Thymus (tissue), 14 donors: ENCODE measurements at places on chromosomes 4 and X.

- DNase-seq = peak; percentile 41
These were observed 3.7 kb upstream of the C4orf36 start for GRCh38 chr4:86895692-86896488.

GRCh38 chrX:70301716-70302115, 11.8 kb downstream of the KIF4A start:
- no peak for DNase-seq

GRCh38 chr4:184587701-184588100, 61.5 kb downstream of the CASP3 start:
- no peak for DNase-seq

- DNase-seq = no peak
These were observed 158.3 kb upstream of the AADAT start for GRCh38 chr4:170248029-170248428.

- no peak for DNase-seq
These were observed 58.0 kb upstream of the KLF3 start for GRCh38 chr4:38605753-38606586.

GRCh38 chr4:121819216-121819965, 4.3 kb downstream of the CCNA2 start:
- DNase-seq = no peak

DNA sequence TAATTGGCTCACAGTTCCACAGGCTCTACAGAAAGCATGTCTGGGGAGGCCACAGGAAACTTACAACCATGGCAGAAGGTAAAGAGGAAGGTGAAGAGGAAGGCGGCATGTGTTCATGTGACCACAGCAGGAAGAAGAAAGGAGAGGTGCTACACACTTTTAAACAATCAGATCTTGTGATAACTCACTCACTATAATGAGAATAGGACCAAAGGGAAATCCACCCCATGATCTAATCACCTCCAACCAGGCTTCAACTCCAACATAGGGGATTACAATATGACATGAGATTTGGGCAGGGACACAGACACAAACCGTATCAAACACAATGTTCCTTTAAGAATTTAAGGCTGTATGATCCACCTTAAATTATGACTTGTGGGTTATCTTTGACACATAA, 10.5 kb upstream of the PGM2 start:
- no peak for DNase-seq

DNA sequence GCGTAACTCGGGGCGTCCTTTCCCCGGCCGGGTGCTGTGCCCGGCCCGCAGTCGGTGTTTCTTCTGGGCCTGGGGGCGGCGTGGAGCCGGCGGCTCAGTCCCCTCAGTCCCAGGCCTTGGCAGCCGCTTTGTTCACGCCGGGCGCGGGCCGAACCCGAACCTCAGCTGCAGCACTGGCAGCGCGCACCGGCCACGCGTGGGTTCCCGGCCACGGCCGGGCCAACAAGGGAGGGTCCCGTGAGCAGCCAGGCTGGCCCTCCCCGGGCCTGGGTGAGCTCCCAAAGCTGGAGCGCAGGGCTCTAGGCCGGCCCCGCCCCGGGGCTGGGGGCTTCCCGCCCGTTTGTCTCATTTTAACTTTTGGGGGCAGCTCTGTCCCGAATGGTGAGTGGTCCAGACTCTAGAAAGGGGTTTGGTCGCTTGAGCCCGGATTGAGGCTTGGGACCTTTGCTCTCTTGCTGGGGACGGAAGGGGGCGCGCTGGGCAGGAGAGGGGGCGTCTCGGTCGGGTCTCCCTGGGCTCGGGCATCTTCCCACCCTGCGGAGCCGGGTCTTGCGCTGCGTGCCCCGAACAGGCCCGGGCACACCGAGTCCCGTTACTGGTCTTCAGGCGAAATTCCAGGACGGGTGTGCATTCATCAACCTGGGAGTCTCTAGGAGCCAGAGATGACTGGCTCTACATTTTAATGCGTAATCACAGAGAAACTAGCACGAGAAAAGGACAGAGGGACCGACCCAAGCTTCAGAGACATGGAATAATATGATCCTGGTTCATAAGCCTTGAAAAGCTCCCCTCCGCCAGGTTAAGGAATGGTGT, 177.1 kb downstream of the CBR4 start:
- no peak for DNase-seq

DNA sequence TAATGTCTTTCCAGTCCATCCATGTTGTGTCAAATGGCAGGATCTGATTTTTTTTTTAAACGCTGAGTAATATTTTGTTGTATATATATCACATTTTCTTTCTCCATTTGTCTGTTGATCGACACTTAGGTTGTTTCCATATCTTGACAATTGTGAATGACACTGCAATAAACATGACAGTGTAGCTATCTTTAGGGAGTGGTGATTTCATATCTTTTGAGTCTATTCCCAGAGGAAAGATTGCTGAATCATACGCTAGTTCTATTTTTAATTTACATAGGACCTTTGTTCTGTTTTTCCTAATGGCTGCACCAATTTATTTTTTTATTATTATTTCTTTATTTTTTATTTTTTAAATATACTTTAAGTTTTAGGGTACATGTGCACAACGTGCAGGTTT, 470.7 kb downstream of the CCSER1 start:
- DNase-seq = no peak

GRCh38 chr4:102120846-102121245, 224.4 kb downstream of the SLC39A8 start:
- no peak for DNase-seq

DNA sequence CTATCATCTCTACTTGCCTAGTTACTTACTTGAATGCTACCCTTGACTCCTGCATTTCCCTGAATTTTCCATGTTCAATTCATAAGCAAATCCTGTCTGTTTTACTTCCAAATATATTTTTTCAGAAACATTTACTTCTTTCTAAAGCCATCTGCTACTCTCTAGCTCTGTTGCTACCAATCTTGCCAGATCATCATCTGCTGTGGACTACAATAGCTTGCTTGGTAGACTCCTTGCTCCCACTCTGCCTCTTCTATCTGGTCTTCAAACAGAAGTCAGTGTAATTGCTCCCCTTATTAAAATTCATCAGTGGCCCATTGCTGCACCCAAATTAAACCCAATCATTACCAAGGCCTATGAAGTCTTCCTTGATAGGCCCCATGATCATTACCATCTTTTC, 151.6 kb upstream of the HPGD start:
- no peak for DNase-seq

- no peak for DNase-seq
These were observed 56.4 kb upstream of the SPANXN1 start for GRCh38 chrX:145190801-145191389.

DNA sequence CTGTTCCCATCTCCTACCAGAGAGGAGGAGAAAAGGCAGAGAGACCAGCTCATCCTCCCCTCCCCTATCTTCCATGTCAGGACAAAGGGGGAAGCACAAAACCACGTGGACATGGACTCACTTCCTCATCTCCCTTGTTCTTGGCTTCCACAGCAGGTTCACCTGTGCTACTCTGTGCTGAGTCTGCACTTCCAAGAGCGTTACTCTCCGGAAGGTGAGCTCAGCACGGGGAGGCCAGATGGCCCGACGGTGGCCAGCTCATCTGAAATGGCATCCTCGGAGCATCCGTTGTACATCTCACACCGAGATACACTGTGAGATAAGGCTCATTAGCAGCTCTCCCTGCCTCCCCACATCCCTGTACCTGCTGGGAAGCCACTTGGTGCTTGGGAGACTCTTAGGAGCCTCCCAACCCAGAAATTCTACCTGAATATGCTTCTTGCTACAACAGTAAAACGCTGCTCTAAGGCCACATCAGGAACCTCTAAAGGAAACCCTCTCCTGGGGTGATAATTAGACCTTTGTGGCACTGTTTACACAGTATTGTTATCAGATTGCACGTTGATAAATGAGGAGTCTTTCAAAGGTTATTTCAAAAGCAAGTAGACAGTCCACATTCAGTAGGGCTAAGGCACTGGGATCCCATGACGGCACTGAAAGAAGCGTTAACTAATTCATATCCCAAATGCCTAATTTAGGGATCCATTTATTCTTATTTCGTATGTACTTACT, 19.4 kb downstream of the LGI2 start:
- no peak for DNase-seq

DNA sequence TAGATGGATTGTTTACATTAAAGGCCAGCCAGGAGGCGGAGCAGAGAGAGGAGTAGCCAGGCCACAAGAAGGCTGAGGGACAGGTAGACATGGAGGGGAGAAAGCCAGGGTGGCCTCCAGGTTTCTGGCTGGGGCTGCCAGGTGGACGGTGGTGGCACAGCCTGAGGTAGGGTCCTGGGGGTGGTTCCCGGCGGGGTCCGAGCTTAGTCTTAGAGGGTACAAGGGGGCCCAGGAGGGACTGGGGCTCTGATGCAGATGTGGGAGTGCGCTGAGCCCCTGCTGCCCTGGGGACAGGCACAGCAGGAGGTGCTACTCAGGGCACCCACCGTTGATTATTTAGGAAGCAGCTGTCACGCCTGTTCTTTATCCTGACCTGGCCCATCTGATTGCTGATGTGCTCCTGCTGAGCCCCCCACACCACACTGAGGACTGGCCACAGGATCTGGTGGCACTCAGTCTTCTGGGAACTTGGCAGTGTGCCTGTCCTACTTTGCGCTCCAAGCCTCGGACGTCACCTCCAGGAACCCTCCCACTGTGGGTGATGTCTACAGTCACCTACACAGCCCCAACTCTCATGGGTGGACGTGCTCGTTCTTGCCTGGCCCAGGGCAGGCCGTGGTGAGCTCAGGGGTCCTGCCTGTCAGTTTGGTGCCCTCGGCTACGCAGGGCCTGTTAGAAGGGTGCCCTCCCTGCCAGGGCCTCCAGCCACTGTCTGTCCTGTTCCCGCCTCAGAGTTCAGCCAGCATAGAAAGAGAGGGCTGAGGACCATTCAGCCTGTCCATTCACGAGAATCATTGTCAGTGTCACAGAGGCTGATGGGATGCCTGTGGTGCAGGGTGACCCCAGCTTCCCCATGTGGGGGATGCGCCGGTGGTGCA, 12.0 kb downstream of the WFS1 start:
- no peak for DNase-seq

DNA sequence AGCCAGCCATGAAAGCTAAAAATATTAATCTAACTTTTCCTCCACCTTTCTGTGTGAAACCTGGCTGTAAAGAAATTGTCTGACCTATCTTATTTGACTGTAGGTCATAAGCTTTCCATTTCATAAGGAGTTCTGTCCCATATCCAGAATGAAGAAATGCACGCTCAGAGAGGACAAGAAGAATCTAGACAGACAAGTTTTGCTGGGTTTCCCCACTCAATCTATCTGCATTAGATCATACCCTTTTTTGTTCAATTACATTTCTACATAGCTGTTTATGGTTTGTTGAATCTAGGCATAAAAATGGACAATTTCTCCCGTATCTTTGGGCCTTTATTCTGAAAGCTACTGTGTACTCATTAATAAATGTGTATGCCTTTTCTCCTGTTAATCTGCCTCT, 1495.1 kb downstream of the C4orf33 start:
- no peak for DNase-seq

- no peak for DNase-seq
These were observed 17.4 kb downstream of the BBS12 start for GRCh38 chr4:122749704-122750454.

DNA sequence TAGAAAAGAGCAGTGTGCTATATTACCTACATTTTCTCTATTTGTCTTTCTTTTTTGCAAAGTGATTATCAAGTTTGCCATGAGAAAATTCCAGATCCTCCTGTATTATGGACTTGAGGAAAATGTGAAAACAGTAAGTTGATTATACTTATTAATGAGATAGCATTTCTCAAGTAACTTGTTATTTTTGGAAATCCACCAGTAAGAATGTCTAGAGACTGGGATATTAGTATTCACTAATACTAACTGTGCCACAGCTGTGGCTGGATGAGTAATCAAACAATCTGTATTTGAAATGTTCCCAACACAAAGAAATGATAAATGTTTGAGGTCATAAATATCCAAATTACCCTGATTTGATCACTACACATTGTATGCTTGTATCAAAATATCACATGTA, 147.0 kb upstream of the CTSO start:
- DNase-seq = no peak

DNA sequence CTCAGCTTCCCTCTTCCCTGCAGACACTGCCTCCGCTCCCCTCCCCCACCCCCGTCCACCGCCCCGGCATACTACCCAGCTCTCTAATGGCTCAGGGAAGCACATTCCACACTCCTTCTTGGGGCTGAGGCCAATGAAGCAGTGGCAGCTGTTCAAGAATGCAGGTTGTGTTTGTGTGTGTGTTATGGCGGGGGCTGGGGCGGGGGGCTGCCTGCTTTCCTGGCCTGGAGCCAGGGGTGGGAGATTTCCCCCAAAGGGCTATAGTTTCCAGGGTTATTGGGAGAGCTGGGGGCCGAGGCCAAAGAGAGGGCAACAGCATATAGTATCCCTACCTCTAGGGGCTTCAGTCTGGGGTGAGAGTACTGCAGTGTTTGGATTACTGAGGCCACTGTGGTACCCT, 149.4 kb downstream of the EFNB1 start:
- no peak for DNase-seq

DNA sequence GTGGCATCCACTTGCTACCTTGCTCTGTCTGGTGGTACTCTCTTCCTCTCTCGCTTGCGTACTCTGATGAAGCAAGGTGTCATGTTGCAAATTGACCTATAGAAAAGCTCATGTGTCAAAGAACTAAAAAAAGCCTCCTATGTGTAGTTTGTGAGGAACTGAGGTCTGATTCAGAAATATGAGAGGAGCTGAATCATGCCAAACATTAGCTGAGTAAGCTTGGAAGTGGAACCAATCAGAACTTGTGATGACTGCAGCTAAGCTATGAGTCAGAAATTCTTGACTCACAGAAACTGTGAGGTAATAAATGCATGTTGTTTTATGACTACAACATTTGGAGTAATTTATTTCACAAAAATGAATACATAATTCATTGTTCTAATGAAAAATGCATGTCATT, 2138.8 kb downstream of the PCDH7 start:
- DNase-seq = no peak

DNA sequence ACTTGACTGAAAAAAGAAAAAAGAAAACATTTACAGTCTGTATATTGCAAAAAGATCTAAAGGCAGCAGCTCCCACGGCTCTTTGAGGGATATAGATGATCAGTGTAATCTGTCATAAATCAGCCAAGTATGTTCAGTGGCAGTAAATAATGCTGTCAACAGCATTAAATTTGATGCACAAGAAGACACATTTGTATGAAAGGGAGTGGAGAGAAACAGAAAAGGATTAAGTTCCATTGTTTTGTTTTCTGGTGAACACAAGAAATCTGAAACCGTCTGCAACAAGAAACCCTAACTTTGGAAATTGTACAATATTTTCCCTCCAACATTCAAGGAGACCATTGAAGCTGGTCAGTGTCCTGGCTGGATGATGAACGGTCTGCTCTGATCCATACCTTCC, 27.6 kb upstream of the C1QTNF7 start:
- DNase-seq = no peak

DNA sequence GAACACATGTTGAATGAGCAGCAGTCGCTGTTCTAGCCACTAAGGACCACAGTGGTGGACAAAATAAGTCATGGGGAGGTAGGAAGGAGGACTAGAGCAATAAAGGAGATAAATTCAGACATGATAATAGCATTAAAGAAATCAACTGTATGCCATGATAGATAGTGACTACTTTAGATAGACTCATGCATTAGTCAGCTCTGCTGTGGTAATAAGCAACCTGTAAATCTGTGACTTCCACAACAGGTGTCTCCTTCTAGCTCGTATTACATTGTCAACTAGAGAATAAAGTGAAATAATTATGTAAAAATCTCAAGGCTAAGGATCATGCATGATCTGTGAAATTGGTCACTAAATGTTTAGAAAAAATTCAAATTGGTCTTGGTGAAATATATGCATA, 77.9 kb downstream of the WWC2 start:
- no peak for DNase-seq
